Lung microvascular endothelial cell (primary cell): ENCODE measurements at places on chromosomes 2 and 18. TPM values are rescaled to one million over a fixed set of nuclear protein-coding genes. Genes with fewer than 3 reads are reported as not detected.

DNA sequence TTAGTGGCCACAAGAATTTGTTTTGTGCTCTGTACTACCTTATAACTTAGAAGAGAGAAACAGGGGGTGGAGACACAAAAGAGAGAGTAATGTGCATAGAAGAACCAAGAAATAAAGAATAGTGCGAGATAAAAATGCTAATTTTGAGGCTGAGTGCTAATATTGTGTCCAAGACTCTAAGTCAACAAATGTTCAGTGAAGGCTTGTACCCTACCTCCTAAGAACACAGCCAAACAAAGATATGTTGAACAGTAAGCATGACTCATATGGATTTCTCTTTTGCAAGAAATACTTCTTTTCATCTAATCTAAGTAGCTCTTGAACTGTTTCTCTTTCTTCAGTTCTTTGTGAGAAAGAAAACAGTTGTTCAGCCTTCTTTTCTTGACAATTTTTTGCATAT is 45.2 kb downstream of the GAREM1 start:
- no peak for DNase-seq

DNA sequence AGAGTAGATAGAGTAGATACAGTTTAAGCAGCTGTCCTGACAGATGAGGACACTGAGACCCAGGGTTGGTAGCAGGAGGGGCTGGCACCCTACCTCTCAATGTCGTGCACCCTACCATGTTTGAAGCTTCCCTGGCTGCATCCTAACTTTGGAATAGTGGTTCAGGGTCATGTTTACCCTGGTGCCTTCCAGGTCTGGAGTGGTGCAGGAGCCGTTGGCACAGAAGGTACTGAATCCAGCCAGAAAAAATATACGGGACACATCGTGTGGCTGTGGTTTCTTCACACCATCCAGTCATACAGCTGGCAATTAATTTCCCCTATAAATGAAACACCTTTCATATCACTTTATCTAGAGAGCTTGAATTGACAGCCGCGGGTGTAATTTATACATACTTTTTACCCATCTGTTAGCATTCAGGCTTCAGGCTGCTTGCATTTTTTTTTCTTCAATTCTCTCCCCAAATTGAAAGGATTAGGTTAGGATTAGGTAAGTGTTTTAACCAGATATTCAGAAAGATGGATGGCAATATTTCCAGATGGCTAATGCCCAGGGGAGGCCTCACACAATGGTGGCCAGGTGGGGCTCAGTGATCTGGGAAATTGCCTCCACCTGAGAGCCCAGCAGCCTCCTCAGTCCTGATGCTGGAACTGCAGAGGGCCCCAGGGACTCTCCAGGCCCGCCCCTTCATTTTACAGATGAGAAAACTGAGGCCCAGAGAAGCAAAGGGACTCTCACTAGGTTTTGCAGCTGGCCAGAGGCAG is 127.0 kb downstream of the CELF4 start:
- DNase-seq, result no peak

DNA sequence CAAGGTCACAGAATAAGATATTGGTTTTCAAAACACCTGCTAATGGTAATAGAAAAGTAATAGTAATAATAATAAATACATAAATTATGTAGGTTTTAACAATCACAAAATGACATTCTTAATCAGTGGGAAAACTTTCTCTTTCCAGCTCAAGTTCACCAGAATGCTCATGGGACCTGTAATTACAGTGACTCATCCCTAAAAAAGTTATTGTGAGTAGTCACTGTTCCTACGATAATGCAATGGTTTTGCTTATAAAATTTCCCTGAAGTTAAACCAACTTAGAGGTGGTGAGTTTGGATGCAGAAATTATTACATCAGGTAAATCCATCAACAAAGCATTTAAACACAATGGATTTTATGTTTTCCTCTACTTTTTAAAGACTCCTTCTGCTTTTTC is 502.3 kb downstream of the PID1 start:
- DNase-seq, result no peak

Gene RGPD8
- 2.4 and 7.1 TPM in 2 replicates for total RNA-seq

Gene ARHGEF33
- under 0.01 TPM in 1 of 2 replicates, not detected in the other for total RNA-seq

Gene CLEC4F
- total RNA-seq, result under 0.01 TPM in 2 replicates

Gene TIGD1
- total RNA-seq, result 0.87 and 1.8 TPM in 2 replicates

Gene UPP2
- total RNA-seq, result not detected in 2 replicates

Gene ARHGAP15
- total RNA-seq, result not detected in 2 replicates
